Naive thymus-derived CD4-positive, alpha-beta T cell (primary cell): ENCODE measurements at places on chromosomes 7 and 10. TPM values are rescaled to one million over a fixed set of nuclear protein-coding genes. Genes with fewer than 3 reads are reported as not detected.

ORAI2 gene
- 19.9 TPM for total RNA-seq

DNA sequence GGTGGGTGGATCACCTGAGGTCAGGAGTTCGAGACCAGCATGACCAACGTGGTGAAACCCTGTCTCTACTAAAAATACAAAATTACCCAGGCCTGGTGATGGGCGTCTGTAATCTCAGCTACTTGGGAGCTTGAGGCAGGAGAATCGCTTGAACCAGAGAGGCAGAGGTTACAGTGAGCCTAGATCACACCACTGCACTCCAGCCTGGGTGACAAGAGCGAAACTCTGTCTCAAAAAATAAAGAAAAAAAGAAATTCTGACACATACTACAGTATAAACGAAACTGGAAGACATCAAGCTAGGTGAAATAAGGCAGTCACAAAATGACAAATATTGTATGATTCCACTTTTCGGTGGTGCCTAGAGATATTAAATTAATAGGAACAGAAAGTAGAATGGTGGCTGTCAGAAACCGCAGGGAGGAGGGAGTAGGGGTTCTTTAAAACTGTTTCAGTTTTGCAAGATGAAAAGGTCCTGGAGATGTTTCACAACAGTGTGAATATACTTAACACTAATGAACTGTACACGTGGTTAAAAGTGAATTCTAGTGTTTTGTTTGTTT is 23.2 kb downstream of the PILRA start:
- peak; percentile 47 for DNase-seq

GRCh38 chr10:93417921-93418320 is 64.2 kb downstream of the MYOF start:
- no peak for DNase-seq

DNA sequence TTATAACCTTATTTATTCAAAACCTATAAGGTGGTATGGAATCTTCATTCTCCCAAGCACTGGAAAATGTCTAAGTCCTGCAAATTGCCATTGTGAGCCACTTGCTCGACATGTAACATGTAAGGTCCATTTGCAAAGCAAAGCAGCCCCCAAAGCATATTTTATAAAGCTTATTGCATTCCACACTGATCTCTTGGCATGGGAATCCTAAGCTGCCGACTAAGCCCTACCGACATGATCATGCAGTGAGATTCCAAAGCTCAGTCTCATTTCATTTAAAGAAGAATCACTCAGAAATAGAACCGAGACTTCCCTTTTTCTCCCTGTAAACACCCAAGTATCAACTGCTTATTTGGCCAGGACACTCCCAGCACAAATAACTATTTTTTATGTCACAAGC is 333.4 kb upstream of the MYO3A start:
- no peak for DNase-seq

- no peak for DNase-seq
These were observed 79.8 kb downstream of the ZNF92 start for GRCh38 chr7:65453341-65454030.
